ENCODE measurements at places on chromosomes 12 and 14.

- H3K4me3 ChIP-seq: no peak overlapping the region
- H3K4me1 ChIP-seq: no peaks in the 10 kb centered on the region
- no peaks in the 10 kb centered on the region for H3K27me3 ChIP-seq
- DNase-seq: no peak
Measured at GRCh38 chr12:28186500-28186899, 3.8 kb upstream of the CCDC91 start.

DNA sequence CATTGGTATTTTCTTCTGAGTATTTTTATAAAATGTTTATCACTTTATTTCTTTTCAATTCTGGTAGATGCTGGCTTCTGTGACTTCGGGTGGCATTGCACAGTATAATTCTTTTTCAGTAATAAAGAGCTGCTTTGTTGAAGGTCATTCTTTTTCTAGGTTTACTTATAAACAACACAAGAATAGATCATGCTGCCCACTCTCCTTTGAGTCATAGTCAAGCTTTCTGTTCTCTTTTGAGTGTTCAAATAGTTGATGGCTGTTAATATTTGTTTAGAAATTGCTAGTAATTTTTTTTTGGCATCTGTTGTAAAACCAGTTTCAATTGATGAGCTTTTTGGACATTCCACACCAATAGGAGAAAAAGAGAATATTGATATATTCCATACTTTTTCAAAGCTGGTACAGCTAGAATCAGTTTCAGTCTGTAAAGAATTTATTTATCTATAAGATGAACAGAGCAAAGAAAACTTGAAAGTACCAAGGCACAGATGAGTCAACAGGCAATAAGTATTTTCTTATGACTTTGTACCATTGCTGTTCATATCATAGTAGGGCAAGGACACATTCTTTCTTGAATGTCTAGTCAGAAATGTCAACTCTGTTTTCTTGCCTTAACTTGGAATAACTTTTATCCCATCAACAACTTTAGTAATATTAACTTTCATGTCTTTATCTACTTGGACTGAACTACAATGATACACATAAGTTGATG, 513.0 kb upstream of the SEL1L start:
- no peaks in the 10 kb centered on the region for H3K27me3 ChIP-seq
- H3K4me1 ChIP-seq: no peaks in the 10 kb centered on the region
- no peaks in the 10 kb centered on the region for H3K36me3 ChIP-seq
- no peak overlapping the region for H3K27ac ChIP-seq
- no peak for DNase-seq
- no peak overlapping the region for H3K4me3 ChIP-seq

DNA sequence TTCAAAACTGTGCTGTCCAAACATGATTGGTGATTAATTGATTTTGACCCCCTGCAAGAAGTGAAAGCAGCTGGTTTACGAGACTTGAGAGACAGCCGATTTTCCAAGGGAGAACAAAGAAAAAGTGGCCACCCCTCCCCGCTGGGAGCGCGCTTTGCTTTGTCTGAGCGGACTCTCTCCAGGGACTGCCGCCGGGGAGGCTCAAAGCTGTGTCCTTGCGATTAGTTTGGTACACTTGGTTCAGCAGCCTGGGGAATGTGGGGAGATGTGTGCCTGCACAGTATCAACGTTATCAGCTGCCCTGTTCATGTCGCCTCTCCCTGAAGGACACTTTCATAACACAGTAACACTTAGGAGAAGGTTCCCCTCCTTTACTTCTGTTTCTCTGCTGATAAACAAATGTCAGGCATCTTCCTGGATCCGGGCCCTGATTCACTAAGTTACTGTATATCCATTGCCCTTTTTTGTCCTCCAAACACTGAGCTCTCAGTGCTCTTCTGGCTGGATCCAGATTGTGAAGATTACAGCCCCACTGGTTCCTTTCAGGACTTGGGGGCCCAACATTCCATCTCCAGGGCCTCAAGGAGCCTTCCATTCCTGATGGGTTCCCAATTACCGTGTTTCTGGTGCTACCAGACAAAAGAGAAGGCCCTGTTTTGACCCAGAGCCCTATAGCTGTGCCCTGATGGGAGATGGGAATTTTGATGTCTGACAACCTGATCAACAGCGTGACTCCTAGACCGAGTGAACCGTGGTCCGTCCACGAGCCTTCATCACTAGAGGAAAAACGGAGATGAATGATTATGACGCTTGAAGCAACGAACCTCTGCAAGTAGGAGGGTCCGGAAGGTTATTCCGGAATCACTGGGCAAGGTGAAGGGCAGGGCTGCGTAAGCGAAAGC, 31.7 kb upstream of the TUBA1C start:
- peak overlapping the region; percentile 87 for H3K27ac ChIP-seq
- no peak overlapping the region for H3K4me3 ChIP-seq
- H3K4me1 ChIP-seq: peaks cover 7% of the 10 kb centered on the region
- peak; percentile 61 for DNase-seq
- no peaks in the 10 kb centered on the region for H3K36me3 ChIP-seq
- H3K27me3 ChIP-seq: no peaks in the 10 kb centered on the region

- no peaks in the 10 kb centered on the region for H3K4me1 ChIP-seq
- H3K27ac ChIP-seq: no peak overlapping the region
- H3K27me3 ChIP-seq: no peaks in the 10 kb centered on the region
Measured at GRCh38 chr14:84783511-84783910, 746.4 kb upstream of the FLRT2 start.

- no peak for DNase-seq
- no peaks in the 10 kb centered on the region for H3K27me3 ChIP-seq
- H3K4me3 ChIP-seq: no peak overlapping the region
Measured at GRCh38 chr14:37678916-37679315, 83.5 kb downstream of the TTC6 start.

DNA sequence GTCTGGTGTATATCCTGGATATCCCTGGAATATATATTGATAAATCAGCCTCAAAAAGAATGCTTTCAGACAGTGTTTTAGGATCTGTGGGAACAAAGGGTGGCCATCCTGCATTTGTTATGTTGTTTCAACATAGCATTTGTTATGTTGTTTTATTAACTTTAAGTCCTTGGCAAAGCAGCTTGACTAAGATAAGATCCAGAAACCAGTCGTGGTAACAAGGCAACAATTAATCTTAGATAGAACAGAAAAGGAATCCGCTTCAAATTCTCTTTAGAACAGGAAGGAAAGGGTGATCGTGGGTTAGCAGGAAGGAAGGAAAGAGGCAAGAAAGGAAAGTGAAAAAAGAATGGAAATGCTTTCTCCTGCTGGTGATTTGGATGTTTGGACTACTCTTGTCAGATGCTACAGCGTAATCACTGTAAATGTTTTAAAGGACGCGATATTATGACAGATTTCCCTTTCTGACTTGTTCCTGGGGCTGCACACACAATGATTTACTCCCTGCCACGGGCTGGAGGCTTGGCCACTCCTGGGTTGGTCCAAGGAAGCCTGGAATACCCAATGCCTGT, 443.3 kb downstream of the DPF3 start:
- H3K4me3 ChIP-seq: no peak overlapping the region
- no peaks in the 10 kb centered on the region for H3K27me3 ChIP-seq
- H3K27ac ChIP-seq: no peak overlapping the region
- DNase-seq: no peak
- no peaks in the 10 kb centered on the region for H3K4me1 ChIP-seq

GRCh38 chr12:78696267-78696666, 168.3 kb upstream of the SYT1 start:
- DNase-seq: no peak
- H3K36me3 ChIP-seq: no peaks in the 10 kb centered on the region
- no peaks in the 10 kb centered on the region for H3K27me3 ChIP-seq
- H3K4me3 ChIP-seq: no peak overlapping the region

- DNase-seq: no peak
- no peak overlapping the region for H3K27ac ChIP-seq
- no peak overlapping the region for H3K4me3 ChIP-seq
- no peaks in the 10 kb centered on the region for H3K4me1 ChIP-seq
- H3K27me3 ChIP-seq: no peaks in the 10 kb centered on the region
Measured at GRCh38 chr12:23005387-23005786, 380.4 kb downstream of the ETNK1 start.

- no peaks in the 10 kb centered on the region for H3K4me1 ChIP-seq
- H3K27me3 ChIP-seq: no peaks in the 10 kb centered on the region
- H3K36me3 ChIP-seq: no peaks in the 10 kb centered on the region
- DNase-seq: no peak
Measured at GRCh38 chr12:51864833-51865670, 16.5 kb upstream of the FIGNL2 start.

- no peaks in the 10 kb centered on the region for H3K4me1 ChIP-seq
- DNase-seq: no peak
- H3K27me3 ChIP-seq: no peaks in the 10 kb centered on the region
- no peak overlapping the region for H3K27ac ChIP-seq
- no peak overlapping the region for H3K4me3 ChIP-seq
Measured at GRCh38 chr12:64137117-64137516, 85.0 kb downstream of the KICS2 start.

DNA sequence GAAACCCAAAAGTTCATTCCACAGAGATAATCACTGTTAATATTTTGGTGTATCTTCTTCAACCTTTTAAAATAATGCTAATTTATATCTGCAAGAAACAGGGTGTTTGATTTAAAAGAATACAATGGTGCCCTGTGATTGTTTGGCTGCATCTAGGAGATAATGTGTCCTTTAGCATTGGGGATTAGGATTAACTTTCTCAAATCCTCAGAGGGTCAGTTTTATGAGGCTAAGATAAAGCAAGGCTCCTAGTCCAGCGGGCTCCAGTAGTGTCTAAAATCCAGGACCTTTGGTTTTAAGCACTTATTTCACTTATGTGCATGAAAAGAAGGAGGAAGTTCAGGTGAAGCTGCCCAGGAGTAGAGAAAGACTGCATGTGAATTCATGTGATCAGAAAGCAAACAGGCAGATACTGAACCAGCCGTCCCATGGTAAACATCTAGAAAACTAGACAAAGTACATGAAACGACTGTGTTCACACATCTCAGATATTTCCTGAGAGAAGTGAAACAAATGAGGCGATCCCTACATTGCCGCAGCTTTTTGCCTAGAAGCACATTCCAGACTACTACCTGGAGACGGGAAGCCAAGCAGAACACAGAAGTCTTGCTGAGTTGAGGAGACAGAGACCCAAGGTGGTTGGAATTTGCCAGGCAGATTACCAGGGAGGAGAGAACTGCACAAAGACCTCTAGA, 129.1 kb upstream of the MAX start:
- H3K4me3 ChIP-seq: no peak overlapping the region
- H3K36me3 ChIP-seq: no peaks in the 10 kb centered on the region
- H3K27ac ChIP-seq: peak overlapping the region; percentile 77
- no peak for DNase-seq
- no peaks in the 10 kb centered on the region for H3K4me1 ChIP-seq

Data from uterus (tissue), 4 donors.